Activated gamma-delta T cell (primary cell): ENCODE measurements at places on chromosomes 16 and 17.

GRCh38 chr17:77943971-77944370, 14.5 kb upstream of the TNRC6C start:
- DNase-seq: no peak

DNA sequence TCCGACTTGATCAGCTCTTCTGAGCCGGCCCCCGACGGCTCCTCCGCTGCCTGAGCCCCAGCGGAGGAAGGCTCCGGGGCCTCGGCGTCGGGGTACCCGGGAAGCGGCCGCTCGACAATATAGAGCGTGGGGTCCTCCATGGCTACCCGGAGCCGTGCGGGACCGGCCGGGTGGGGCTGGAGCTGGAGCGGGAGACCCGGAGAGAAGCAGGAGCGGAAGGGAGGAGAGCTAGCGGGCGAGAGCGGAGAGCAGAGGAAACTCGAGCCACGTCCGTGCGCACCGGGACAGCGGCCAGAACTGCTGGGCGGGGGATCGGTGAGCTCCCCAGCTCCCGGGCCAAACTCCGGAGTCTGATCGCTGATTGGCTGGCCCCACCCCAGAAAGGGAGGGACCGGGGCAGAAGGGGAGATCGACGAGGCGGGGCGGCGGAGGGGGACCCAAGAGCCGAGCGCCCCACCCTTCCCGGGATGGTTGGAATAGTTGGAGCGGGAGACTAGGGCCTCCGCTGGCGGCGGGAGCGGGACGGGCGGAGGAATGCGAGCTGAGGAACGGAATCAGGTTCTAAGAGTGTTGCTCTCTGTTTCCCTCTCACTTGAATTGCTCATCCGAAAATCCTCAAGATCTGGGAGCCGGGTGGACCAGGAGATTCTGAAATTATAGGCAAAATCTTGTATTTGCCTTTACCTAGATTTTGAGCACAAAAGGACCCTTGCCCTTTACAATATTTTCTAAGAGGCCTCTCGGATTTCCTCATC, at the start of gene CAVIN1:
Gene CAVIN1, minus strand, starts transcription at position 299 of the 755 bp plus-strand sequence. Its CDS starts 159 bp downstream, at position 140.
- DNase-seq: no peak

- DNase-seq: no peak
These were observed 140.7 kb downstream of the C16orf78 start for GRCh38 chr16:49514073-49514980.

- no peak for DNase-seq
These were observed 27.9 kb downstream of the GABARAPL2 start for GRCh38 chr16:75593825-75594820.
